Activated CD4-positive, alpha-beta T cell treated with anti-CD3 and anti-CD28 coated beads, Interleukin-2, Interleukin-6, amounts not matched to agents 100 ng/mL and 50 ng/mL, durations not matched to agents 16 hours and 8 hours (primary cell): ENCODE measurements at places on chromosomes 16 and 17.

GRCh38 chr17:6651919-6652452 is 424 bp downstream of the C17orf100 start:
- DNase-seq: peak; percentile 47

- DNase-seq: no peak
Observed at GRCh38 chr16:85171759-85172454, 59.6 kb upstream of the CIBAR2 start.

DNA sequence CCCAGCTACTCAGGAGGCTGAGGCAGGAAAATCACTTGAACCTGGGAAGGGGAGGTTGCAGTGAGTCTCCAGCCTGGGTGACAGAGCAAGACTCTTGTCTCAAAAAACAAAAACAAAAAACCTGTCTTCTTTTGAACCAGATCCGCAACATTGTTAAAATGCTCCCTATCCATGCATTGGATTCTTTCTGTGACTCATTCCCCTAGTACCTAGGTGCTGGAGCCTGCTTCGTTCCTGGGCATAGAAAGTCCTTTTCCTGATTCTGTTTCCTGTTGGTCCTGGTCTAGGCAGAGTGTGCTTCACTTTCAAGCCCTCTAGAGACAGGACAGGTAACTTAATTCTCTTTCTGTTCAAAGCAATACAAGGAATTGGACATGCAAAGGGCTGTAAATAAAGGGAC is 5.2 kb downstream of the EPN2 start:
- DNase-seq: no peak

DNA sequence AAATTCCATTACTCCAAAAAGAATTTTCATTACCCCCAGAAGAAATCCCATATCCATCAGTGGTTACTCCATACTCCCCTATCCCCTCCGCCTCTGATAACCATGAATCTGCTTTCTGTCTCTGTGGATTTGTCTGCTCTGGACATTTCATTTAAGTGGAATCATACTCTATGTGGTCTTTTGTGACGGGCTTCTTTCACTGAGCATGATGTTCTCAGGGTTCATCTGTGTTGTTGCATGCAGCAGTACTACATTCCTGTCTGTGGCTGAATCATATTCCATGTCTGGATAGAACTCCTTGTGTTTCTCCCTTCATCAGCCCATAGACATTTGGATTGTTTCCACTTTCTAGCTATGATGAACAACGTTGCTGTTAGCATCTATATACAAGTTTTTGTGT is 59.5 kb upstream of the IRX3 start:
- no peak for DNase-seq

DNA sequence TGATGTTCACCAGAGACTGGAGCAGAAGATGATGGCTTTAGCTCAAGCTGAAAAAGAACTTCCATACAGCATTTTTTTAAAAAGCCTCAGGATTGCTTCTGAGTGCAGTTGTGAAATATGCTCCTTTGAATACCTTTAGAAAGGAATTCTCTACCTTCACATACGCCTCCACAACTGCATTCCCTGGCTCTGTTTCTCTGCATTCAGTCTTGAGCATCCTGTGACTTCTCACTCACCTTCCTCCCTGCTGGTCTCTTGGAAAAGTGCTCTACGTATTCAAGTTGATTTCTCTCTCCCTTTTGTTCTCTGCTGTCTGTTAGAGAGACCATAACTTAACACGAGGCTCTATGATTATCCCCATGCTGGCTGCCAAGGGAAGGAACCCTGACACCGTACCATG is 34.5 kb downstream of the HS3ST2 start:
- no peak for DNase-seq

DNA sequence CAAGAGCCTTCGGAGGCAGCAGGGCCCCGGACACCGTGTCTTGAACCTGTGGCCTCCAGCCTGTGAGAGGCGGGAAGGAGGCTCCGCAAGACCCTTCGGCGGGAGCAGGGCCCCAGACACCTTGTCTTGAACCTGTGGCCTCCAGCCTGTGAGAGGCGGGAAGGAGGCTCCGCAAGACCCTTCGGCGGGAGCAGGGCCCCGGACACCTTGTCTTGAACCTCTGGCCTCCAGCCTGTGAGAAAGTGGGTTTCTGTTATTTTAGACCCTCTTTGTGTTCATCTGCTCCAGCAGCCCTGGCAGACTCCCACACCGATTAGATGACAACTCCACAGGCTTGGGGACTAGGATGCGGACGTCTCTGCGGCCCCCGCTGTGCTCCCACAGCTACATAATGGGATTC is 30.0 kb downstream of the FBXO31 start:
- no peak for DNase-seq

- no peak for DNase-seq
Observed at GRCh38 chr17:75724016-75725003, 3.1 kb downstream of the ITGB4 start.

GRCh38 chr17:42677921-42678781 is 1.4 kb upstream of the PLEKHH3 start:
- peak; percentile 81 for DNase-seq

DNA sequence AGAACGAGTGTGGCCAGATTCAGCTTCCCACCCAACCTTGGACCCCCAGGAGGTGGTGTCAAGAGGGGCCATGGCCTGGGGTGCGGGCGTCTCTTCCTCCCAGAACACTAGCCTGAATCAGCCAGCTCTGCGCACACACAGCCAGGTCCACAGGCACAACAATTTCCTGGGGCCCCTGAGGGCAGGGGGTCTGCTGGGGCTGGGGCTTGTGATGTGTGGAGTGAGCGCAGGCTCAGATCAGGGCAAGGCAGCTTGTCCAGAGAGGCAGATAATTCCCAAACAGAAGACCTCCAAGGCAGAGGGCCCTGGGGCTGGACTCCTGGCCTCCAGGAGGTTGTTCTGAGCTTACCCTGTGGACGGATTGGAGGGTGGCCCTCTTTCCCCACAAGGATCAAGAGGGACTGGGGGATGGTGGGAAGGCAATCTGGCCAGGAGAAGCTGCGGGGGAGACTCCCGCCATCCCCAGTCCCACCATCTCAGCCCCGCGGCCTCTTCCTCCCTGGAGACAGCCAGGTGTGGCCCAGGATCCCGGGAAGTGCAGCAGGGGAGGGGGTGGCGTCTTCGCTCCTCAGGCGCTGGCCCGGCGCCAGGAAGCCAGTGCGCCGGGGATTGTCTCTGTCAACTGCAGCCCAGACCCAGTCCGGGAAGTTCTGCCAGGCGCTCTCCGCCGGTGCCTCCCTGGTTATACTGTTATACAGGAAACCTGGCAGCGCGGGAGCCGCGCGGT is 52.0 kb upstream of the AMZ2 start:
- DNase-seq: no peak

DNA sequence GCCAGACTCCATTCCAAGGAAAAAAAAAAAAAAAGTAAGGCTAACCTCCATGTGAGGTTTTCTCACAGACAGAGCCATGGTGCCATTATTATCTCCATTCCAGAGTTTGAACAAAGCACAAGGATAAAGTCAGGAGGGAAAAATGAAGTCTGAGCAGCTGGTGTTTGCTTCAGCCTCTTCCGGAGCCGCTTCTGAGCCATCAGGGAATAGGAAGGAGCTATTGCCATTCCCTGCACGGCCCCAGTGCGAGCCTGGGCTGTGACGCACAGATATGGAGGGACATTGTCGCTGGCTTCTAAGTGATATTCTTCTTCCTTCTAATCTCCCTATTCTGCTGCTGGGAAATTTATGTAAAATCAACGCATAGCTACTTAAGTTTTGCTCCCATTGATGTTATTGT is 69.5 kb upstream of the PIRT start:
- DNase-seq: no peak

- no peak for DNase-seq
Observed at GRCh38 chr16:81473066-81473488, 28.5 kb downstream of the CMIP start.

GRCh38 chr16:84537491-84538151 is 33.2 kb upstream of the MEAK7 start:
- no peak for DNase-seq

GRCh38 chr16:66271074-66272060 is 95.1 kb upstream of the CDH5 start:
- no peak for DNase-seq

- no peak for DNase-seq
Observed at GRCh38 chr16:47600376-47600775, 139.2 kb downstream of the PHKB start.

- DNase-seq: no peak
Observed at GRCh38 chr17:35750526-35751395, 2.3 kb downstream of the GAS2L2 start.

- no peak for DNase-seq
Observed at GRCh38 chr17:65297916-65298315, 160.7 kb downstream of the RGS9 start.

- DNase-seq: no peak
Observed at GRCh38 chr17:76873856-76874255, 5.7 kb downstream of the MGAT5B start.

DNA sequence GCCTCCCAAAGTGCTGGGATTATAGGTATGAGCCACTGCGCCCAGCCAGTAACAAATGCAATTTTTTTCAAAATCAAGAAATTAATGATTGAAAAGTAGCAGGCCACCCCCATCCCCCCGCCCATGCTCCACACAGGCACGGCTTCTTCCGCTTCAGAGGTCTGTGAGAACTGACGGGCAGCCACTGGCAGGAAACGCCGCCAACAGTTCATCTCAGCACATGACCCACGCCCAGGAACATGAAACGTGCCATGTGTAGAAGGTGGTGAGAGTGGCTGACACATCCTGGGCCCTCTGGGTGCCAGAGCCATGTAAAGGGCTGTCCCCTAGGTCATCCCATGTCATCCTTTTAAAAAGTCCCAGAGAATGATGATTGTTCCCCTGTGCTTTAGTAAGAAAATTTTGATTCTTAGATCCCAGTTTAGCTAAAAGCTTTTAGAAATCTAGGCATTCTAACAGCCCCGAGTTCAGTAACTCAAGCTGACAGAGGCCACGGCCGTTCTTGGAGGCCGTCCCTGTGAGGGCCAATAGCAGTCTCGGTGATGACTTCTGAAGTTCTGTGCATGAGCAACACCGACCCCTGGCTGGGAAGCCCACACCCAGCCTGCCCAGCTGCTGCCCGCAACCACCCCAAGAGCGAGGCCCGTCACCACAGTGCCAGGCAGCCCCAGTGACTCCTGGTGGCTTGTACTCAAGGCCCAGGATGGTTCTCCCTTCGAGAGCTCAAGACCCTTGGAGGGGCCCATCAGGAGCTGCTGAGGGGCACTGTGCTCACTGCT is 52.1 kb downstream of the KLHDC4 start:
- DNase-seq: peak; percentile 83

GRCh38 chr16:3065069-3065741 is at the start of gene IL32:
Gene IL32 (plus strand): TSS chr16:3065640. CDS start chr16:3065812, 172 bp downstream.
- peak; percentile 90 for DNase-seq

DNA sequence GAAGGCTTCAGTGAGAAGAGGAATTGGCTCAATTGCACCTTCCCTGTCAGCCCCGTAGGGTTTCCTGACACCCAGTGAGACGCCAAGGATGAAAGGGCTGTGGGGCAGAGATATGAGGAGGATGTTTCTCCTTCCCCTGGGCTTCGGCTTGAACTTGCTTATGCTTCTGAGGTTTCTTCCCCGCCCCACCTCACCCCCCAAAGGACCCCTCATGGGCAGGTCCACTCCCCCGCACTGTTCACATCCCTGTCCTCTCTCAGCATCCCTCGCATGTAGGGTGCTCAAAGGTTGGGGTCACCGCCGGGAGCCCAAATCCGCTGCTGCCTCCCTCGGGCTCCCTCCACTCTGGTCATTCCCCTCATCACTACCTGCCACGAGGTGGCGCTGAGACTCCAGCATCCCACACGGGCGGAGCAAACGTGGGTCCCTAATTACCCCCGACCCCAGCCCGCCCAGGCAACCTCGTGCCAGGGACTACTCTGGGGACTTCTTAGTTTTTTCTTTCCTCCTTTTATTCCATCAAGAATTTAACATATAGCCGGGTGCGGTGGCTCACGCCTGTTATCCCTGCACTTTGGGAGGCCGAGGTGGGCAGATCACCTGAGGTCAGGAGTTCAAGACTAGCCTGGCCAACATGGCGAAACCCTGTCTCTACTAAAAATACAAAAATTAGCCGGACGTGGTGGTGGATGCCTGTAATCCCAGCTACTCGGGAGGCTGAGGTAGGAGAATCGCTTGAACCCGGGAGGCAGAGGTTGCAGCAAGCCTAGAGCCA is 3.3 kb upstream of the TRARG1 start:
- DNase-seq: peak; percentile 73

- peak; percentile 99 for DNase-seq
Observed at GRCh38 chr17:30378825-30379302, at the start of gene CPD. Gene CPD (plus strand): TSS chr17:30378927. CDS start chr17:30378981, 54 bp downstream.

DNA sequence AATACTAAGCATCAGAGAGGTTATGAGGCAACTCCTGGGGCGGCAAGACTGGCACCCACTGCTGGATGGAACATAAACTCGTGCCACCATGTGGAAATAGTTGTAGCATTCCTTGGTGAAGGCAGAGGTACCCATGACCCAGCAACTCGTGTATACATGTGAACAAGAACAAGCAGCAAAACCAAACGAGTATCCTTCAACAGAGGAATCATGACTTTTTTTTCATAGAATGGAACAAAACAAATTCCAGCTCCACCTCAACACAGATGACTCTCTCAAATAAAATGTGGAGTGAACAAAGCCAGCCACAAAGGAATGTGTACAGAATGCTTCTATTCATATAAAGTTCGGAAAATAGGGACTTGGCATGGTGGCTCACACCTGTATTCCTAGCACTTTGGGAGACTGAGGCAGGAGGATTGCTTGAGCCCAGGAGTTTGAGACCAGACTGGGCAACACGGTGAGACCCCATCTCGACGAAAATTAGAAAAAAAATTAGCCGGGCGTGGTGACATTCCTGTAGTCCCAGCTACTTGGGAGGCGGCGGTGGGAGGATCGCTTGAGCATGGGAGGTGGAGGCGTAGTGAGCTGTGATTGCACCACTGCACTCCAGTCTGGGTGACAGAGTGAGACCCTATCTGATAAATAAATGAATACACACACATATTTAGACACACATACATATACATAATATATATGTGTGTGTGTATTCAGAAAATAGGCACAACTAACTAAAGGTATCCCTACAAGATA is 35.3 kb downstream of the B9D1 start:
- no peak for DNase-seq

DNA sequence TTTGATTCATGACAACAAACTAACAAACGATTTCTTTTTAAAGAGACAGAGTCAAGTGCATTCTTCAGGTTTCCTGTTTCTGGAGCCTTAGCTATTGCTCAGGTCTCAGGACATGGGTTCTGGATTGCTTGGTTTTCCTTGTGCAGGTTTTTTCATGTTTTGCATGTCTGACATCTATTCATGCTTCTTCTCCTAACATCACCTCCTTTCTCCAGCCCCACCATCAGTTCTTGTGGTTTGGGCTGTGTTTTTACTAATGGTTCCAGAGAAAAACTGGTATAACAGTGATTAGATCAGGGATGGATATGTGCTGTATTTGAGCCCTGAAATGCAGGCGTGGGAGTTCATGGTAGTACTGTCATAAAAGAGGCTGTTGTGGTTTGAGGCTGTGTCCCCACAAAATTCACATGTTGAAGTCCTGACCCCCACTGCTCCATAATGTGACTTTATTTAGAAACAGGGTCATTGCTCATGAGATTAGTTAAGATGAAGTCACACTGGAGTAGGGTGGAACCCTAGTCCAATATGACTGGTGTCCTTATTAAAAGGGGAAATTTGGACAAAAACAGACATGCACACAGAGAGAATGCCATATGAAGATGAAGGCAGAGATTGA is 67.9 kb downstream of the IRX6 start:
- no peak for DNase-seq
